ENCODE measurements at places on chromosomes 3 and 15. TPM values are rescaled to one million over a fixed set of nuclear protein-coding genes. Genes with fewer than 3 reads are reported as not detected.

- no peak for DNase-seq
Observed at GRCh38 chr3:10306156-10306555, 13.4 kb upstream of the GHRL start.

GRCh38 chr3:117063930-117064329 lies 354.4 kb downstream of the TUSC7 start:
- DNase-seq, result no peak

- DNase-seq, result no peak
Observed at GRCh38 chr15:69395991-69396390, 18.2 kb upstream of the KIF23 start.

DNA sequence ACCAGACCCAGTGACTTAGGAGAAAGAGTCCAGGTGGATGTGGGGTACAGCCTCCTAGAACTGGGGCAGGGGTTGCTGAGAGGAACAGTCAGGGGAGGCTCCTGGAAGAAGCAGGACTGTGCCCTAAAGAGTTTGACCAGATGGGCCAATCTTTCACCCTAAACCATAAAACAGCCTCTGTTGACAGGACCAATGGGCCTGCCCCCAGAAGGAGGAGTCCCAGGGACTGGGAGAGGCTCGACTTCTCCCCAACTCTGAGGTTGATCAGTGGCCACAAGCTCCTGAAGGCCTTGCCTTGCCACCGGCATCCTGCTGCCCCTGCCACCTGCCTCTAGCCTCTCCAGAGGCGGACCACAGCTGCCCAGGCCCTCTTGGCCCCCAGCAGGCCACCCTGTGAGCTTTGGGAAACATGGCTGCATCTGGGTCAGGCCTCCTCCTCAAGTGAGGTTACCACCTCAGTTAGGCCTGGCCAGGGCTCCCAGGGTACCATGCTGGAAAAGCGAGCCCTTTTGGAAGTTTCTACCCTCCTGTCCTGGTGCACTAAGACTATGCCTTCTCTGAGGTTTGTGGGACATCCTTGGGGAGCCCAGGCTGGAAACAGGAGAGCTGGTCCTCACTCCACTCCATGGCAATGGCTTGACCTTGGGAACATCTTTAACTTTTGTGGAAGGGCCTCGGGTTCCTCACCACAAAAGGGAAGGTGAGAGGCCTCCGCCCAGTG lies 2.8 kb downstream of the VIPR1 start:
- no peak for DNase-seq

The RARRES1 gene
- not detected for total RNA-seq

The CLEC3B gene
- total RNA-seq, result not detected
